ENCODE measurements at places on chromosomes 2 and 18. TPM values are rescaled to one million over a fixed set of nuclear protein-coding genes. Genes with fewer than 3 reads are reported as not detected.

TOGARAM2 gene
- total RNA-seq = 9.6 TPM

TBR1 gene
- not detected for total RNA-seq

SNRNP27 gene
- total RNA-seq = 70.4 TPM

CGREF1 gene
- 2.7 TPM for total RNA-seq

CCDC121 gene
- total RNA-seq = 0.36 TPM

CNGA3 gene
- total RNA-seq = not detected

ELOA2 gene
- total RNA-seq = not detected

MARCHF4 gene
- total RNA-seq = not detected

TMEM163 gene
- total RNA-seq = 0.12 TPM

HMSD gene
- total RNA-seq = 18.9 TPM

TUBA3E gene
- not detected for total RNA-seq

KLHL41 gene
- total RNA-seq = 0.55 TPM

FTCDNL1 gene
- 3.3 TPM for total RNA-seq

CD28 gene
- 285 TPM for total RNA-seq

SKOR2 gene
- total RNA-seq = not detected

SOX11 gene
- total RNA-seq = not detected

ITGAV gene
- total RNA-seq = 9.9 TPM

- DNase-seq = no peak
Observed at GRCh38 chr2:54372361-54372760, 83.8 kb upstream of the SPTBN1 start.

DNA sequence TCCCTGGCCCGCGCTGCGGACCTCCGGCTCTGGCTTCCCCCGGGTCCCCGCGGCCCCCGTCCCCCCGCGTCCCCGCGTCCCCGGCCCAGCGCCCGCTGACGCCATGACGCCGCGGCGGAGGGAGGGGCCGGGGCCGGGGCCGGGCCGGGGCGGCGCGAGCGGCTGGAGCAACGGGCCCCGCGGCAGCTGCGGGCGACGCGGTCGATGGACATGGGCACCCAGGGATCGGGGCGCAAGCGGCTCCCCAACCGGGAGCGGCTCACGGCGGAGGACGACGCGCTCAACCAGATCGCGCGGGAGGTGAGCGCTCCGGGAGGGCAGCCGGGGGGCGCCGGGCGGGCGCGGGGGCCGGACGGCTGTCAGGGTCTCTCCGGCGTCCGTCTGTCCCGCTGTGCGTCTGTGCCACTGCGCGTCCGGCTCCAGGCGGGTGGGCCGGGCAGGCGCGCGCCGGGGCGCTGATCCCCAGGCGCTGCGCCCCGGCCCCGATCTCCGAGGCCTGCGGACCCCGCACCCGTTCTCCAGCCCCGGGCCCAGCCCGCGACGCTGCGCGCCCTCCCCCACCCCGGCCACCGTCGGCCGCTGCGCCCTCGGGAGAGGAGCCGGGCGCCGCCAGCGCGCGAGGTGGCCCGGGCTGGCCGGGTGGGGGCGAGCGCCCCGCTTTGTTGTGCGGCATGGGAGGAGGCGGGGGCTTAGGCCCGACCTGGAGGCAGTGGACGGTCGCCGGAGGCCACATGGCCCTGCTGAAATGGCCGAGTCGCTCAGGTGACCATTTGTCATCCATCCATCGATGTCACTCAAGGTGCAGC is at the start of gene LRRFIP1:
LRRFIP1 (plus strand) TSS at position 147 of the 806 bp plus-strand sequence; CDS start at position 205, 58 bp downstream.
- DNase-seq = peak; percentile 21

GRCh38 chr18:39843546-39843945 is 2111.5 kb upstream of the PIK3C3 start:
- DNase-seq = no peak

DNA sequence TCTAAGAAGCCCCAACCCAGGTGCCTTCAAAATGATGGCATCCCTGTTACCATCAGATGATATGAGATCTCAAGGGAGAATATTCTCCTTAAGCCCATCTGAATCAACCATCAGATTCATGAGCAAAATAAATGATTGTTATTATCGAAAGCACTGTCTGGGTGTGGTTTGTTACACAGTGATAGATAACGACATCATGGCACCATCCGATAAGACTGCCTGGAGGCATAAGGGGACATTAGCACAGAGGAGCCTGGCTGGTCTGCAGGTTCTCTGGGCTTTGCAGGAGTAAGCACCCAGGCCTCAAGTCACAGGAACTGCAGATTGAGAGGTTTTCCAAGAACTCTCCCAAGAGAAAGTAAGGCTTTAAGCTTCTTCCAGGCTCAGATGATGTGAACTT is 15.6 kb downstream of the BMP10 start:
- DNase-seq = no peak

DNA sequence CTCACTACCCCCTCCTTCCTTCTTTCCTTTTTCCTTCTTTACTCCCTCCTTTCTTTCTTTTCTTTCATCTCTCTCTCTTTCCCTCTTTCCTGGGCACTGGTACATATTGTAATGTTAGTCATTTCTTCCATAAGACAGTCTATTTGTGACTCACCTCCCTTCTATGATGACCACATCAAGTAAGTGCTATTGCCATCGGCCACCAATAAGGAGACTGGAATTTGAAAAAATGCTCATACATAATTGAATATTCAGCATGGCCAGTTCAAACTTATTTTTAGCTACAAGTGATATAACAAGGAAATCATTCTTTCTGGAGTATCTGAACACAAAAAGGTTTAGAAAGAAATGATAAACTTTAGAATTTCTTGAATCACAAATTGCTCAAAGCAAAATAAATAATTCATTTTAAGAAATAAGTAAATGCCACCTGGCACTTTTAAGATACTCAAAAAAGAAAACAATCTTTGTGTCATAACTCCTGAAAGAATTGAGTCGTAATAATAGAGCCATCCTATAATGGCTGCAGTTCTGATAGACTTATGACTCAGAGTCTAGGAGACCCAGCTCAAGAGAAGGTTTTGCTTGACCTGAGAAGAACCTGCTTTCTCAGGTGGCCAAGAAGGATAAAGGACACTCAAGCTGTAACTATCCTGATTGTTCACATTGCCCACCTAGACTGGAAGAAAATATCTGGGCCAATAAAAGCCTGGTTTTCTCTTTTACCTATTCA is 51.6 kb upstream of the CCBE1 start:
- DNase-seq = no peak

- no peak for DNase-seq
Observed at GRCh38 chr2:106943468-106944200, 57.7 kb upstream of the ST6GAL2 start.

- no peak for DNase-seq
Observed at GRCh38 chr18:8996771-8997432, 105.6 kb upstream of the NDUFV2 start.

DNA sequence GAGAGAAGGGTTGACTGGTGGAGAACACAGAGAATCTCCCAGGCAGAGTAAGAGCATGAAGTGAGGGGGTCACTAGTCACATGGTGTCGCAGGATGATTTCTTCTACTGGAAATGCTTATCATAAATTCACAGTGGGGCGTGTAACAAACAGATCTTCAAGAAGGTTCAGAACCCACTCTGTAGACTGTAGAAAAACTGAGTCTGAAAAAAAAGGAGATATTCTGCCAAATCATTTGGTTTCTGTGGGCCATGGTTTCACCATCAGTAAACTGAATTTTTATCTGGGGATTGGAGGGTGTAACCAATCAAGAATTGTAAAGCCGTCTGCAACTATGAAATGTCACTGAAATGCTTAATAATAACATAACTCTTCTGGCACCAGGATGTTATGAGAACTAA is 15.0 kb downstream of the TPGS2 start:
- DNase-seq = no peak

DNA sequence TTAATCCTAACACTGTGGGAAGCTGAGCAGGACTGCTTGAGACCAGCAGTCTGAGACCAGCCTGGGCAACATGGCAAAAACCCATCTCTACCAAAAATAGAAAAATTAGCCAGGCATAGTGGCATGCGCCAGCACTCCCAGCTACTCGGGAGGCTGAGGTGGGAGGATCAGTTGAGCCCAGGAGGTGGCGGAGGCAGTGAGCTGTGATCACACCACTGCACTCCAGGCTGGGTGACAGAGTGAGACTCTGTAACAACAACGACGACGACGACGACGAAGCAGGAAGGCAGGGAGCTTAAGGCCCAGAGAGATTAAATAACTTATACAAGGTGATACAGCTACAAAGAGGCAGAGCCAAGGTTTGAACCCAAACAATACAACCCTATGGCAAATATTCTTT is 37.3 kb downstream of the CFAP36 start:
- no peak for DNase-seq

GRCh38 chr2:36801088-36801487 is 104.6 kb downstream of the VIT start:
- DNase-seq = no peak

DNA sequence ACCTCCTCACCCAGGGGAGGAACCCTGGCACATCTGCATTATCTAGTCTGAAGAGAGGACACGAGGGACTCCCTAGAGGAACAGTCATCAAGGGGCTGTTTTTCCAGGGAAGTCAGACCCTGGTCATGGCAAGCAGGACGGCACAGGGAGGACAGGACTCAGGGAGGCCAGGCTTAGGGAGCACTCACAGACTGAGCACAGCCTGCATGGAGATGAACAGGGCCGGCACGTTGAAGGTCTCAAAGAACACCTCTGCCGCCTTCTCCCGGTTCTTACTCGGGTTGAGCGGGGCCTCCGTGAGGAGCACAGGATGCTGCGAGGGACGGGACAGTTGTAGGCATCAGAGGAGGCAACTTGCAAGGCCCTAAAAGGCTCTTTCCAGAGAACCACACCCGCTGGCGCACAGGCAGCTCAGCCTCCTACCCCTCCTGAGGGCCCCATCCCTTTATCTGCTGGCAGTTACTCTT is 5.1 kb downstream of the ACTR1B start:
- DNase-seq = no peak

GRCh38 chr2:166163775-166164174 is 36.0 kb upstream of the SCN1A start:
- DNase-seq = no peak

DNA sequence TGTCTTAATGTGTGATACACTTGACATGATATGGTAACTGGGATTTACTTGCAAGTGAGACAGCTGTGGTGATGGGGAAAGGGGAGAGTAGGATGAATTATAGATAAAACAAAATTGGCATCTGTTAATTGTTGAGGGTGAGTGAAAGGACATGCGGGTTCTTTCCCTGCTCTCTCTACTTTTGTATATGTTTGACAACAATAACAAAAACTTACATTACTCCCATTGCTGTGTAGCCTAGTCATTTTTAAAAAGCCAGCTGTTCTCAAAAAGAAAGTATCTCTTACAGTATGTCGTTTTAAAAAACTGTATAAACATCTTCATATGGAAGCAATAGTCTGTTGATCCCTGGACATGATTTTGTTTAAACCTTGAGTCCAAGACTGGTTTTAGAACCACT is 117.6 kb downstream of the MYO1B start:
- DNase-seq = no peak

GRCh38 chr2:68726608-68727367 is 7.8 kb upstream of the ARHGAP25 start:
- peak; percentile 93 for DNase-seq

DNA sequence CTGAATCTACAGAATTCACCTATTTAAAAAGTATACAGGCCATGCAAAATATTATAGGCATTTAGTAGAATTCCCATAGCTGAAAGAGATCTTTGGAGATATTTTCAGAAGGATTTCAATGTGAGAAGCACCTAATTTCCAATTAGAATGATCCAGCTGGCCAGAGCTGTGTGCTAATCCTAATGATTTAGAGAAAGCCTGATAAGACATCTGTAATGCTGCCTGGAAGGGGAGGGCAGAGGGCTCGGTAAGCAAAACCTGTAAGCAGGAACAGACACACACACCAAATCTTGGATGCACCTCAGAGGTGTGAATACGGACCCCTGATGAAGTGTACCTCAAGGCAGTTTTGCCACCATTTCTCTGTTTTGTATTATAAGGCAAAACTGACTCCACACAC is 14.0 kb downstream of the SERTAD2 start:
- no peak for DNase-seq

DNA sequence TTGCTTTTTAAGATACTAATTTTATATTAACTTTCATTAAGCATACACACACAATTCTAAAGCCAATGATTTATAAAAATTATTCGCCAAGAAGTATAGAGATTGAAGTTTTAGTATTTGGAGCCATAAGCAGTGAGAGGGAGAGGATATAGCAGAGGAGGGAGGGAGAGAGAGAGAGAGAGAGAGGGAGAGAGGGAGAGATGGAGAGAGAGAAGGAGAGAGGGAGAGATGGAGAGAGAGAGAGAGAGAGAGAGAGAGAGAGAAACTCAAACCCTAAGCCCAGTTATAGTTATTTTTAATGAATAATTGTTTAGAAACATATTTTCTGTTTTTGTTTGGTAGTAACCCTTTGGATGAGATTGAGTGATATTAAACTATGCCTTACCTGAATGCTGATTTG is 5.3 kb downstream of the TWIST2 start:
- no peak for DNase-seq

GRCh38 chr2:231612109-231612455 is 19.4 kb downstream of the TEX44 start:
- no peak for DNase-seq

DNA sequence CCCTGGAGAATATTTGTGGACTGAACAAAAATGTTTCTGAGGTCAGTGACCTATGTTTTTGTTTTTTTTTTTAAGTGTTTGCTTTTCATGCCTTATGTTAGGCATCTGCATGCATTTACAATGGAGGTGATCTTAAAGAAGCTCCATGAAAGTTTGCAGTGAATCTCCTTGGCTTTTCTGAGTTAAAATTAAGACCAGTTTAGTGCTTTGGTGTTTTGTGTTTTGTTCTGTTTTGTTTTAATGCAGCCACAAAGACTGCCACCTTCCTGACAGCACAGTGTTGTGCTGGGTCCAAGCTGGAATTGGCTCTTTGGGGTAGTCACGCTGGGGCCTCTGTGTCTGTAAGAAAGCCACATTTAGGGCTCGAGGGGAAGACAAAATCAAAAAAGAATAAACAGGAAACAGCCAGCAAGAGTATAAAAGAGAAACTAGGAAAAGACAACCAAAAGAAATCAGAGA is 396.2 kb downstream of the ARHGAP15 start:
- DNase-seq = no peak

GRCh38 chr2:189673661-189674373 is 653 bp upstream of the ANKAR start:
- no peak for DNase-seq

- DNase-seq = no peak
Observed at GRCh38 chr2:205982776-205983327, 103.1 kb downstream of the INO80D start.

DNA sequence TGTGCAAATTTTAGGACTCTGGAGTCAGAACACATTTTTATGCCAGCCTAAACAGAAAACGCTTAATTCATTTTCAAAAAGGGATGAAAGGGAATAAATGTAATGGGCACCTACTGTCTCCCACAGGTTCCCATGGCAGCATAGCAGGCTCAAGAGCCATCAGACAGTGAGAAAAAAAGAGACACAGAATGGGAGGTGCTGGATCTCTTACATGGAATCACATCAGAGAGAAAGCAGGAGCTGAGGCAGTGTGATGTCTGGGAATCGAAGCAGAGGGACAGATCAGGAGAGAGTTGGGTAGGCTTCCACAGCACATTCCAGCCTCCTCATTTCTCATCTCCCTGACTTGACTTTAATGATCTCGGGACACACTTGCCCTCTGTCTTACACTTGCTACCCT is 684.3 kb downstream of the KCNJ3 start:
- DNase-seq = no peak

DNA sequence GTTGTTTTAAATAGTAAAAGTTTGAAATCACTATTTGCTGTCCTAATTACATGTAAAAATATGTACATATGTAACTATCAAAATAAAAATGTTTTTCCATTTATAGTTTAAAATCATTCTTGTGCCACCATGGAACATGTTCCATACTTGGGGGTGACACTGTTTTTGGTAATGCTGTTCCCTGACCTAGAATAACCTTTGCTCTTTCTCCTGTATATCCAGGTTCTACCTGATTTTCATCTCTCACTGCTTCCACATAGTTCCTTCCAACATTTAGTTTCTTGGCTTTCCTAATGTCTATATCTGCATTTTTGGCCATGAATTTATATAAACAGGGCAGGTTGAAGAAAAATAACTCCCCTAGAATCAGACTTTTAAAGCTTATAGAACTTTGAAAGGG is 2.5 kb downstream of the SPOPL start:
- no peak for DNase-seq

All from activated CD4-positive, alpha-beta memory T cell treated with anti-CD3 and anti-CD28 coated beads for 36 hours (primary cell).